NCI-H2171 treated with DMSO at 0.1 percent for 48 hours (cell line): ENCODE measurements at places on chromosomes 1 and 21.

DNA sequence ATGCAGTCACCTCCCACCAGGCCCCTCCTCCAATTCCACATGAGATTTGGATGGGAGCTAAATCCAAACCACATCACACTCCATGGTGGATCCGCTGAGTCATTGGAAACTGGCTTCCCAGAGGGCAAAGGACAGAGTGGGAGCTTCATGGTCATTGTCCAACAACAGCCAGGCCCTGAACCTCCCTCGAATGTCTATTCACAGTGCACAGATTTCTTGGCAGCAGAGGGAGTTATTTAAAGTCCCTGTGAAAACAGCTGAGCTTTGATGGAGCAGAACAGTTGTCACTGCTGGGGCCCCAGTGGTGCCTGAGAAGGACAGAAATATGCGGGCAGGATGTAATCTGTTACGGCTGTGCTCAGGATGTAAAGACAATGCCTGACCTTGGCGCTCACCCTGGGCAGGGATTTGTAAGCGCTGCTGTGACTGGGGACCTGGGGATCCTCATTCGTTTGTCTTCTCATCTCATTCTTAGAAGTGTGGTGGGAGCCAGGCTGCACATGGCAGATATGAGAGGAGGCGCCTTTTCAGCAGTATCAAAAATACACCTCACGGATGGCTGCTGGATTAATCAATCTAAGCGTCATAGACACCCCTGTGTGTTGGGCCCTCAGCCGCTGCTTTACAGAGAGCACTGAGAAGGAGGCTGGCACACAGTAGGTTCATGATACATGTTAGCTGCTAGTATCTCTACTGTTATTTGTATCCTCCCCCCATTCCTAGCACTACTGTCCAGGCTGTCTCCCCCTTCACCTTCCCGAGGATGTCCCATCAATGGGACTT is 439.4 kb downstream of the PTPRU start:
- DNase-seq, result no peak

- DNase-seq, result peak; percentile 44
Measured at GRCh38 chr1:156657741-156658319, 15.9 kb downstream of the BCAN start.

DNA sequence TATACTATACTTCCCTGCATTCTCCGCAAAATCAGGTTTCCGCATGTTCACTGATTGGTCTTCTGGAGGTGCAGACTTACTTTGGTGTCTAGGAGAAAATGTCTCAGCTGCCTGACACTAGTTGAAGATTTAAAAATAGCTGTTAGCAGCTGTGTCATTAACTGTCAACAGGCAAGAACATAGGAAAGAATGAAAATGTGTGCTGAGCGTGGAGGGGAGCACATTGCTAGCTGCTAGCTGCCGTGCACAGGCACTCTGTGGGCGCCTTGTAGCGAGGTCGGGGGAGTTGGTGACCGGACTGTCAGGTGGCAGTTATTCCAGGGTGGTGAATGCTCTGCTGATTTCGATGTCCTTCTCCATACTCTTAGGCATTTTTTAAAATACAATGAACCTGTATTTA is 5.2 kb downstream of the FAAH start:
- no peak for DNase-seq

DNA sequence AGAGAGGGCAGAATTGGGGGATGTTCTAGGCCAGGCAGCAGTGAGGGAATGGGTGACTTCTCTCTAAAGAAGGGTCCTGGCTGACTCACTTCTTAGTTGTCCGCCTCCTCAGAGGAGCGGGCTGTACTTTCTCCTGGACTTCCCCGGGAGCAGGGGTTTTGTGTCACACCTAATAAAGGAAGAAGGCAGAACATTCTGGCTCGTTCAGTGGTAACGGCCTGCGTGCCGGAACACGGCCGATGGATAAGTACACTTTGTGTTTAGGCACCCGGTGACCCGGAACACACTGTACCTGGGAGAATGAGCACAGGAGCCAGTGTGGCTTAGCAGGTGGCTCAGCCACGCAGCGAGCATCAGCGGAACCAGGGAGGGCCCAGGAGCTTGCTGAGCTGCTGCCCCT is 84.7 kb downstream of the FBXO2 start:
- no peak for DNase-seq

GRCh38 chr1:64886877-64887276 is 79.5 kb downstream of the JAK1 start:
- no peak for DNase-seq

- peak; percentile 14 for DNase-seq
Measured at GRCh38 chr1:231628207-231628876, 1.8 kb downstream of the DISC1 start.

DNA sequence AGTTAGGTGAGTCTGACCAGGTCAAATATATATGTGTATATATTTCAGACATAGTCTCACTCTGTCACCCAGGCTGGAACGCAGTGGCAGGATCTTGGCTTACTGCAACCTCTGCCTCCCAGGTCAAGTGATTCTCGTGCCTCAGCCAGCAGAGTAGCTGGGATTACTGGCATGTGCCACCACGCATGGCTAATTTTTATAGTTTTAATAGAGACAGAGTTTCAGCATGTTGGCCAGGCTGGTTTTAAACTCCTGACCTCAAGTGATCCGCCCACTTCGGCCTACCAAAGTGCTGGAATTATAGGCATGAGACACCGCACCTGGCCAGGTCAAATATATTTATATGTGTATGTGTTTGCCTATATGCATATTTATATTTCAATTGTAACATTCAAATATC is 581.5 kb upstream of the B3GALT2 start:
- DNase-seq, result no peak

GRCh38 chr1:176790786-176791185 is 327.8 kb downstream of the PAPPA2 start:
- DNase-seq, result no peak

- no peak for DNase-seq
Measured at GRCh38 chr1:57007948-57008347, 42.1 kb upstream of the C8B start.

GRCh38 chr1:59556398-59556797 is 258.4 kb upstream of the HOOK1 start:
- no peak for DNase-seq

GRCh38 chr1:81597720-81598426 is 202.9 kb upstream of the ADGRL2 start:
- DNase-seq, result no peak

DNA sequence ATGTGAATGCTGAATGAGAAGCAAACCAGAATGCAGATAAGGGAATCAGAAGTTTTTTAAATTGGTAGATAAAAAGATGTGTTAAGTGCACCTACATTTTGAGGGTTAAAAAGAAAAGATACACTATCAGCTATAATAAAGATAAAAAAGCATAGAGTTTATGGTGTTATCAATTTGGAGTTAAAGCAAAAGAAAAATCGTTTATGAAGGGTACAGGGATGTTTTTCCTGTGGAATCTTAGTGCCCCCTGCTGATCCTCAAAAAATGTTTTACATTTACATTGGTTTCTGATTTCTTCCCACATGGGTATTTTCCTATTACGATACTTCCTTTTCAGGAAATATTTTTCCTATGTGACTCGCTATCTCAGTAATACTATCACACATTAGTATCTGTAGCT is 293.5 kb downstream of the MRPL39 start:
- DNase-seq, result no peak

- no peak for DNase-seq
Measured at GRCh38 chr1:216832192-216832591, 109.0 kb upstream of the ESRRG start.

DNA sequence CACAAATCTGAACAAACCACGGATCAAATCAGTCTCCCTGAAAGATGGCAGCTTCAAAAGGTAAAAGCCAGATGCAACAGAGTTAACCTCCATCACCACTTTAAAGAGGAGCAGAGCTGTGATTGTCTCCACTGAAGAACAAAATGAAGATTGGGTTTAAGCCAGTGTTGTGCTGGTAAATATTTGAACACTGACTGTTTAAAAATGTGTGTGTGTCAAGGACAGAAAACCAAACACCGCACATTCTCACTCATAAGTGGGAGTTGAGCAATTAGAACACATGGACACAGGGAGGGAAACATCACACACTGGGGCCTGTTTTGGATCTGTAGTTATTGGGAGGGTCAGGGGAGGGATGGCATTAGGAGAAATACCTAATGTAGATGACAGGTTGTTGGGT is 83.9 kb downstream of the ST6GALNAC5 start:
- DNase-seq, result no peak

GRCh38 chr1:206011057-206011456 is 7.9 kb upstream of the RAB7B start:
- DNase-seq, result no peak

DNA sequence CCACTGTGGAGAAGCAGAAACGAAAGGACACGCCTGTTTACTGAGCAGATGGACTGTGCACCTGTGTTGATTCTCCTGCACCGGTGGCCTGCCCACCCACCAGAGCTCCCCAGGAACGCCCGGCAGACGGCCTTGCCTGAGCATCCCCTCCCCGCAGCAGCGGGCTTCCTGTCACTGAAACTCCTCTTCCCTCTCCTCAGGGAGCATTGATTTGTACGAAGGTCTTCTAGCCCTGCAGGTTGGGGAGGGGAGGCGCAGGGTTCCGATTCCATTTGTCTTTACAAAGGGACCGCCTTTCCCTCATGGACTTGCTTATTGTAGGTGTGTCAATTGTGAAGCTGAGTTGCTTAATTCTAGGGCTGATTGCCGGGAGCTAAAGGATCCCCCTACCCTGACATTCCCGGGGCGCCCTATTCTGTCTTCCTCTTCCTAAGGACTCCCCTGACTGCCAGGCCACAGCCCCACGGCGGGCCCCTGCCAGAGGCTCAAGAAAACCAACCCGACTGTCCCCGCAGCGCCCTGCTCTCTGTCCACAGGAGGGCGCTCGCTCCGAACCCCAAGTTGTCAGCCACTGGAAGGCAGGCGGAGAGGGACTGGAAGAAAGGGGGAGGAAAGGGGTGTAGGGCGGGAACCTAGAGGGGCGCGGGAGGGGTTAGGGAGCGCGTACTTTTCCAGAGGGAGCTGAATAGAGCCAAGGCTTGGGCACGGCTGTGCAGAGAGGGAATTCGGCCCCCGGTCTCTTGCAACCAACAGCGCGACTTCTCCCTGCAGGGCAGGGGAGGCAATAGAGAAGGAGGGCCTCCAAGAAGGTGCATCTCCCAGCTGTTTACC is 2.8 kb downstream of the S100A6 start:
- DNase-seq, result peak; percentile 97

GRCh38 chr1:33364565-33364918 is 43.6 kb upstream of the A3GALT2 start:
- no peak for DNase-seq

GRCh38 chr1:17381161-17381560 is 9.2 kb downstream of the PADI6 start:
- DNase-seq, result no peak

GRCh38 chr1:58779059-58779754 is 4.6 kb downstream of the JUN start:
- peak; percentile 17 for DNase-seq

- DNase-seq, result no peak
Measured at GRCh38 chr1:216739793-216740192, 16.6 kb upstream of the ESRRG start.

- no peak for DNase-seq
Measured at GRCh38 chr21:24727803-24728440, 879.4 kb downstream of the MRPL39 start.
